M059J (cell line): ENCODE measurements at places on chromosomes 2 and 18.

DNA sequence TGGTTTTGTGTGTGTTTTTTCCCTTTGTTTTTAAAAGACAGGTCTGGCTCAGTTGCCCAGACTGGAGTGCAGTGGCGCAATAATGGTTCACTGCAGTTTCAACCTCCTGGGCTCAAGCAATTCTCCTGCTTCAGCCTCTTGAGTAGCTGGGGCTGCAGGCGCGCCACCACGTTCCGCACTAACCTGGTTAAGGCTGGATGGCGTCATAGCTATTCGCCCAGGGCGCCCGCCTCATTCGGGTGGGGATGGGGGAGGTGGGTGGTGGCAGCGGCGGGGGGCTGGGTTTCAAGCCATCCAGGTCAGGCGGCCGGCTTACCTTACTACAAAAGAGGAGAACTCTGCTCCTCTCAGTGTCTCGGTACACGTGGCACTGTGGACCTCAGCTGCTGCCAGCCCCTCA is 42.8 kb downstream of the EEF1B2 start:
- DNase-seq, result no peak

GRCh38 chr18:38751898-38752297 is 1186.3 kb upstream of the CELF4 start:
- DNase-seq, result no peak

- DNase-seq, result peak; percentile 45
Measured at GRCh38 chr2:134919341-134920210, 954 bp downstream of the CCNT2 start.

- no peak for DNase-seq
Measured at GRCh38 chr2:12463189-12463588, 253.5 kb upstream of the TRIB2 start.

GRCh38 chr2:140344838-140345237 is 1564.6 kb upstream of the NXPH2 start:
- no peak for DNase-seq
